Astrocyte (in vitro differentiated cells and primary cell): ENCODE measurements at places on chromosomes 13 and 19. TPM values are rescaled to one million over a fixed set of nuclear protein-coding genes. Genes with fewer than 3 reads are reported as not detected.

DNA sequence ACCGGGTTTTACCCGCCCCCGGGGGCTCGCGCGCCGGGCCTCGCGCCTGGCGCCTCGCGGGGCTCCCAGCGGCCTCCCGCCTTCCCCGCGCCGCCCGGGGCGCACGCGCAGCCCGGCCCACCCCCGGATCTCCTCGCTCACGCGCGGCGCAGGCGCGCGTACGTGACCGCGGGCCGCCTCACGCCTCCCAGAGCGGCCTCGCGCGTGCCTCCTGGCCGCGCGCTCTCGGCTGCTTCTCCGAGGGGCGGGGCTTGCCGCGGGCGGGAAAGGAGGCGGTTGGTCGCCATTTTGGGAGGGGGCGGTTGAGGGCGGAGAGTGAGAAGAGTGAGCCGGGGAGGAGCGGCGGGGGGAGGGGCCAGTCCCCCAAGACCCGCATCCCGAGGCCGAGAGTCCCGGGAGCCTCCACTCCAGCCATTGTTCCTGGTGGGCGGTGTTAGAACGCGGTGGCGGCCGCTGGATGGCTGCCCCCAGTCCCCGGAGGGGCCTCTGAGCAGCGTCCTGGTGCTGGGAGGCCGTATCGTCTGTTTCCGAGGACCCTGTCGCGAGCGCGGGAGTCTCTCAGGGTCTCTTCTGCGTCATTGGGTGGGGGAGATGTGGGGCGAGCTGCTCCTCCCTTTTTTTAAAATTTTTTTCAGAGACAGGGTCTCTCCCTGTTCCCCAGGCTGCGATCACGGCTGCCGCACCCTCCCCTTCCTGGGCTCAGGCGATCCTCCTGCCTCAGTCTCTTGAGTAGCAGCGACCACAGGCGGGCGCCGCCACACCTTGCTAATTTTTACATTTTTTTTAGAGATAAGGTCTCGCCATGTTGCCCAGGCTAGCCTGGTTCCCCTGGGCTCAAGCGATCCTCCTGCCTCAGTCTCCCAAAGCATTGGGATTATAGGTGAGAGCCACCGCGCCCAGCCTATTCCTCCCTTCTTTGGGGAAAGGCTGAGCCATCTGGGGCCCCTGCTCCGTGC, at the start of gene ZNF541:
ZNF541 (minus strand) TSS at position 78 of the 956 bp plus-strand sequence. CDS start 17,292 bp downstream, outside the sequence.
- peak; percentile 12 for DNase-seq

The FARP1 gene
- total RNA-seq: 99.9 and 128 TPM in 2 replicates

GRCh38 chr13:76826527-76826926, 59.7 kb downstream of the KCTD12 start:
- no peak for DNase-seq

GRCh38 chr13:68050761-68051160, 820.6 kb upstream of the PCDH9 start:
- DNase-seq: no peak

DNA sequence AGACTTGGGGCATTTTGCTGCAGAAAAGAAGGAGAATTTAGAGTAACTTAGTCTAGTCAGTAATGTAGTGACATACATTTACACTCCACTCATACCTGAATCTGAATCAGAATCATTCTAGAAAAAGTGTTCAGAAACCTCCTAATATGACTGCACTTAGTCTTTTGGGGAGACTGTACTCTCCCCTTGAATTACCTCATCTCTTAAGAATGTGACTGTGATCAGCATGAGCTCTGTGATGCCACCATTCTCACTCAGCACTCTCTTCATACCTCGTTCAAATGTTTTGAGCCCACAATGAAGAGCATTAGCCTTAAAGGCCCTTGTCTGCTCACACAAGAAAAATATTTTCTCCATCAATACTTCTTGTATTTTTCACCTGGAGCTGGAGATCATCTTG, 229.4 kb downstream of the FGF14 start:
- DNase-seq: no peak

DNA sequence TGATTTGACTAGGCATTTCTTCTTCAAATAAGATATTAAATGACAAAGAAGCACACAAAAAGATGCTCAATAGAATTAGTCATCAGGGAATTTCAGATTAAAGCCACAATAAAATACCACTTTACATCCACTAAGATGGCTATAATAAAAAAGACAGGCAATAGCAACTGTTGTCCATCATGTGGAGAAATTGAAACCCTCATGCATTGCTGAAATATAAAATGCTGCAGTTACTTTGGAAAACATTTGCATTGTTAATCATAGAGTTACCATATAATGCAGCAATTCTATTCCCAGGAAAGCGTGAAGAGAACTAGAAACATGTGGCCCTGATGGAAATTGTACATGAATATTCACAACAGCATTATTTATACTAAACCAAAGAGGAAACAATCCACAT, 605.5 kb upstream of the SLITRK1 start:
- DNase-seq: no peak

DNA sequence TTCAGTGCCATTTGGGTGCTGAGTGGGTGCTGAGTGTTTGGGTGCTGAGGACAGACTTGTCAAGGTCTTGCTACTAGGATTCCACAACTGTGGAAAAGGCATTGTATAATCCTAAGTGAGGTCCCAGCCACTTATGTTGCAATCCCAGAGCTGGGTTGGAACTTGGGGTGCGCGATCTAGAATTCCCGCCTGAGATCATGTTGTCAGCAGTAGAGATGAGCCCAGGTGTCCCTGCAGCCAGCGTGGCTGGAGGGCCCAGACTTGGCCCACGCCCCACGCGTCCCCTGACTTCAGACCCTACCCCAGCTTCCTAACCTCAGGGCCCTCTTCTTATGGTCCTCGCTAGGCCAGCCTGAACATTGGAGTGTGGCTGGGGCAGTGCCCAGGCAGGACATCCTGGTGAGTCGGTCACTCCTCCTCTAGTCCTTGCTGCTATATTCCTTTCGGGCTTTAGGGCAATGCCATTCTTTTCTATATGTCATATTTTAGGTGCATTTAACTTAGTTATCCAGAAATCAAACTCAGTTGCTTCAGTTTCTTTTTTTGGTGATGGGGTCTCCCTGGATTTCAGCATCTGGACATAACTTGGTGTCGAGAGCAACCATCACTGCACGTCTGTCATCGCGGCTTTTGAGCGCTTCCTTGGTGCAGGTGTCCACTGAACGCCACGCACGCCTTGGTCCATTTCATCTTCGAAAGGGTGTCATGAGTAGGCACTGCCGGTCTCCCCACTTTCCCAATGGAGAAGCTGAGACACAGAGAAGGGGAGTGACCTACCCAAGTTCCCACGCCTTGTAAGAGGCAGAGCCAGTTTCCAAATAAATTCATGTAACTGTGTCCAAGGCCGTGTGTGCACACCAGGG, 46.4 kb upstream of the F7 start:
- DNase-seq: no peak

- no peak for DNase-seq
Observed at GRCh38 chr19:3781603-3782002, 4.6 kb downstream of the MATK start.

DNA sequence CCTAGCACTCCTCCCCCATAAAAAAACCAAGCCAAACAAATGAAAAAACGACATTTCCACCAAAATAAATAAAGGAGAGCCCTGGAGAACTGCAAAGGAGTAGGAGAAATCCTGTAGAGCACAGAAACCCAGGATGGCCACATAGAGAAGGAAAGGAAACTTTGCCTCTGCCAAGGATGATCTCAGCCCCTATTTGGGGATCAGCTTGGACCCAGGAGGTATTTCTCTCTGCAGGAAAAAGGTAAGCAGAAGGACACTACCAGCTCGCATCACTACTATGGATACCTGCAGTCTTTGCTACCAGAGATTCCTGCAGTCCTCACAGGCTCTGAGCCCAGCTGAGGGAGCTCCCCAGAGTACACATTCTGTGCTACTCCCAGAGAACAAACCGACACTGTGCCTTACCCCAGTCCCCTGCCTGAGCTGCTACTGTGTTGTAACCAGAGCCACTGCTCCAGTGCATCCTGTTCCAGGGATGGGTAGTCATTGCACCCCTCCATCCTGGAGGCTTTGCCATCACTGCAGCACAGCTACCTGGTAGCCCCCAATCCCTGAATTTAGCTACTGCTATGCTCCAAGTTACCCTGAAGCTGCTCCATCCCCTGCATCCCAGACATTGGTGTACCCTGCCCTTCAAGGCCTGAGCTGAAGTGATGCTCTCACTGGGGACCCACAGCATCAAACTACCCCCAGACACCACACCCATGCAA, 41.7 kb downstream of the VWA8 start:
- DNase-seq: no peak
